Mammary epithelial cell (primary cell): ENCODE measurements at places on chromosomes 2 and 18. TPM values are rescaled to one million over a fixed set of nuclear protein-coding genes. Genes with fewer than 3 reads are reported as not detected.

The SERPINB7 gene
- 13.5 TPM for total RNA-seq

The DES gene
- not detected in 2 replicates for total RNA-seq

The RNU2-63P gene
- total RNA-seq, result 94.5 TPM

The CMPK2 gene
- total RNA-seq, result 0.50 TPM

The PNO1 gene
- total RNA-seq, result 18.0 TPM

The NOSTRIN gene
- not detected for total RNA-seq
